ENCODE measurements at places on chromosomes 3 and 15. TPM values are rescaled to one million over a fixed set of nuclear protein-coding genes. Genes with fewer than 3 reads are reported as not detected.

The CILP gene
- total RNA-seq: 68.9 TPM

The COL6A6 gene
- total RNA-seq: 0.17 TPM

The FEZF2 gene
- not detected for total RNA-seq

The ARIH2 gene
- 78.9 TPM for total RNA-seq

The CCR8 gene
- not detected for total RNA-seq

The FSD2 gene
- not detected for total RNA-seq

The CFAP100 gene
- not detected for total RNA-seq

The STRIT1 gene
- not detected for total RNA-seq

The LEKR1 gene
- total RNA-seq: 0.11 TPM

The NUTM1 gene
- not detected for total RNA-seq

DNA sequence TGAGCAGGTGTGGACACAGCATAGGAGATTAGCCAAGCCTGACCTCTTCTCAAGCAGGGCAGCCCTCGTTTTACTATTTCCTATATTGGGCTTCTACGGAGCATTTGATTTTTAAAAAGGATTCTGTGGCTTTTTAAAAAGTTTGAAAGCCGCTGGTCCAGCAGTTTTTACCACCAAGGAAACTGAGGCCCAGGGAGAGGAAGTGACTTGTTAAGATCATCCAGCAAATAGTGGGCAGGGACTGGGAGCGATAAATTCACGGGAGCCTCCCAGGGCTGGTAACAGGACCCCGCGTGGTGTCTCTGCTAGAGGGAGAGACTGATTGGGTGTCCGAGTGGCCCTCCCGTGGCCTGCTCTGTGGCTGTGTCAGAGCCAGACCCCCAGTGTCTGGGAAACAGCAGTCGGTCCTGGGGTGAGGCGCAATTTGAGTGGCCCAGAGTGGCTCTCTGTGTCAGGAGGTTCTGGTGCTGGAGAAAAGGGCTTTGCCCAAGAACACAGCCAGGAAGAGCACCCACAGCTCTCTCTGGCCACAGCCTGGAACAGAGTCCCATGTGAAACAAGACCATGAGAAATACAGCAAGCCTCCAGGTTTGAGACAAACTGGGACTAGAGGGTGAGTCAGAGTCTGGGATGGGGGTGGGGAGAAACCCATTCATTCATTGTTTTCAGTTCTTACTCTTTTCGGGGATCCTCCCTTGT is 4.2 kb downstream of the FURIN start:
- H3K27me3 ChIP-seq: no peaks in the 10 kb centered on the region
- no peak for DNase-seq
- peak overlapping the region; percentile 83 for H3K4me3 ChIP-seq
- H3K36me3 ChIP-seq: peaks cover 26% of the 10 kb centered on the region
- H3K4me1 ChIP-seq: peaks cover 50% of the 10 kb centered on the region

DNA sequence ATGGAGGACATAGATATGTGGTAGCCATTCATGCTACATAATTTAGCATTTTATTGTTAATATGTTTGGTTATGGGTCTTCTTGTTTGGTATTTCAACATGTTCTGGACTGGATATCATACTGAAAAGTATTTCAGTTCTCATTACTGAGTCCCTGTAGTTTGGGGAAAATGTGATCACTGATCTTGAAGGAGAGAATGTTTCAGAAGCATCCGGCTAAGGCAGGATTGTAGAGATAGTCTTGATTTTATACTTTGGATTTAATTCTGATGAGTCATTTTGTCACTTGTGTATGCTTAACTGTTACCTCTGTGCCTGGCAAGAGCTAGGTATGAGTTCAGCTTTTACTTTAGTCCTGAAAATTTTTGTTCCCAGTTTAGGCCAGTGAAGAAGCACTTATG is 7.1 kb downstream of the CHD2 start:
- H3K4me1 ChIP-seq: peaks cover 68% of the 10 kb centered on the region
- H3K27me3 ChIP-seq: no peaks in the 10 kb centered on the region

GRCh38 chr3:177764377-177764912 is 567.2 kb upstream of the TBL1XR1 start:
- H3K4me3 ChIP-seq: no peak overlapping the region
- no peaks in the 10 kb centered on the region for H3K27me3 ChIP-seq
- H3K27ac ChIP-seq: peak overlapping the region; percentile 50

- H3K36me3 ChIP-seq: no peaks in the 10 kb centered on the region
- DNase-seq: no peak
- H3K27ac ChIP-seq: peak overlapping the region; percentile 60
- H3K4me3 ChIP-seq: no peak overlapping the region
These were observed 45.0 kb downstream of the PDHB start for GRCh38 chr3:58388550-58389091.

- H3K27ac ChIP-seq: peak overlapping the region; percentile 54
- DNase-seq: no peak
- H3K4me3 ChIP-seq: no peak overlapping the region
- H3K36me3 ChIP-seq: no peaks in the 10 kb centered on the region
These were observed 54.8 kb downstream of the ARHGEF26 start for GRCh38 chr3:154176036-154176435.

DNA sequence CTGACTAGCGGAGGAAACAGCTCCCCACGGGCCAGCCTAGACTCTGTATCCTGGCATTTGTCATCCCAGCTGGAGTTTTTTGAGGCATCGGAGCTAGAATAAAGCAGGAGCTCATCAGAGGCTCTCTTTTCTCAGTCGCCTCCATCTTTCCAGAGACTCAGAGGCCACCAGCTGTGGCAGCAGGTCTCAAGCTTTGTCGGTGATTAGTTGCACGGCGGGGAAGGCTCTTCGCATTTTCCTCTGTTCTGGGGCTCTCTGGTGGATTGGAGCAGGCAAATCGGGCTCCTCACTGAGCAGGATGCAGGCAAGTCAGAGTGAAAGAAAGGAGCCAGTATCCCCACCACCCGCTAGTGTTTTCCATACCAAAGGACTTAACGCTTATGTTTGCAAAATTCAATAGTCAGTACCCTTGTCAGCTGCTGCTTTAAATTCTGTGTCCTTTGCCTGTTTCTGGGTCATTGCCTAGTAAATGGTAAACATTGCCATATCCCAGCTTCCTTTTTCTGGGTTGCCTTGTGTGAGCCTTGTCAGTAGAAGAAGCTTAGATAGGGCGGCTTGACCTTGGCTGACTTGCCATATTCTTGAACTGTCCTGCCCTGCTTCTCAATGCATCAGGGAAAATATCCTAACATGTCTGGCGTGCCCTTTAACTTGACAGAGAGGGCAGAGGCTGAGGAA is 127.1 kb downstream of the PTPRG start:
- H3K27me3 ChIP-seq: no peaks in the 10 kb centered on the region
- no peaks in the 10 kb centered on the region for H3K4me1 ChIP-seq
- DNase-seq: no peak
- no peak overlapping the region for H3K4me3 ChIP-seq

GRCh38 chr15:79339588-79340314 is 28.8 kb downstream of the TMED3 start:
- no peak overlapping the region for H3K4me3 ChIP-seq
- no peak overlapping the region for H3K27ac ChIP-seq
- no peak for DNase-seq
- no peaks in the 10 kb centered on the region for H3K36me3 ChIP-seq
- H3K4me1 ChIP-seq: no peaks in the 10 kb centered on the region

DNA sequence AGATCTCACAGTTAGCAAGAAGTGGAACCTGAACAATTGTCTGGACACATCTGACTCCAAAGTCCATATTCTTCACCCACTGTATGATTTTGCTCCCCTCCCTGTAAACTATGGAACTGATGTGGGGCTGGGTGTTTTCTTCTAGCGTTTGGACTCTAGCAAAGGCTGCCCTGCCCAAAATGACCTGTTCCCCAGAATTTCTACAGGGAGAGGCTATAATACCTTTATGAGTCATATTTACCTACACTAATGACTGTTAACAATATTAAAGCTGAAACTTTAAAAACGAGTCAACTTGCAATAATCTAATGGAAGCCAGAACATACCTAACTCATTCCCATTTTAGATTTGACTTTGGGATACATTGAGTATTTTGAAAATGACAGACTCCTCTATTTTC is 531.2 kb upstream of the CFAP20DC start:
- DNase-seq: no peak
- no peak overlapping the region for H3K4me3 ChIP-seq
- no peaks in the 10 kb centered on the region for H3K36me3 ChIP-seq
- no peak overlapping the region for H3K27ac ChIP-seq
- H3K27me3 ChIP-seq: no peaks in the 10 kb centered on the region
- no peaks in the 10 kb centered on the region for H3K4me1 ChIP-seq

DNA sequence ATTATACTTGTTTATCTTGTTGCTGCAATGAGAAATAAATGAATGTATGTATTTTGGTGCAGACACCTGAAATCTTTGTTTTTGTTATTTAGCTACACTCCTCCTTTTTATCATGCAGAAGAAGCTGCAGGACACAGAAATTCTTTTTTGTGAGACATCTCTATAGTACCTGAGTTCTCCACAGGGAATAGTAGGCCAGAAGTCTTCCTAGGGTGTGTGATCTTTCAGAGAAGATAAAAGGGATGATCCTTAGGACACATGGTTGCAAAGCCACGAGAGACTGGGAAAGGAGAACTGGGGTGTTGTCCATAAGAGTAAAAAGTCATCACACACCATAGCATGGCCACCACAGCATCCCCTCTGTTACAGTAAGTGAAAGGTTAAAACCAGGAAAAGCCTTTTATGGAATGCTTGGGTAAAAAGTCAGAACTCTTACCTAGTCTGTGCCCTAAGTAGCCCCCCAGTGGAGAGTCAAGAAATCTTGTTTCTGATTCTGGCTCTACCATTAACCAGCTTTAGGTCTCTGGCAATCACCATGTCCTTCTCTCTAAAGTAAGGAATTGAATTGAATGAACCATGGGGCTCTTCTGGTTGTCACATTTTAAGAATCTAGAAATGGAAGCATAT is 31.9 kb upstream of the ADGRG7 start:
- H3K4me3 ChIP-seq: no peak overlapping the region
- H3K27me3 ChIP-seq: no peaks in the 10 kb centered on the region
- no peak overlapping the region for H3K27ac ChIP-seq
- H3K4me1 ChIP-seq: no peaks in the 10 kb centered on the region

GRCh38 chr3:53956586-53956985 is 64.9 kb upstream of the SELENOK start:
- no peak for DNase-seq
- H3K4me3 ChIP-seq: no peak overlapping the region
- no peaks in the 10 kb centered on the region for H3K27me3 ChIP-seq

DNA sequence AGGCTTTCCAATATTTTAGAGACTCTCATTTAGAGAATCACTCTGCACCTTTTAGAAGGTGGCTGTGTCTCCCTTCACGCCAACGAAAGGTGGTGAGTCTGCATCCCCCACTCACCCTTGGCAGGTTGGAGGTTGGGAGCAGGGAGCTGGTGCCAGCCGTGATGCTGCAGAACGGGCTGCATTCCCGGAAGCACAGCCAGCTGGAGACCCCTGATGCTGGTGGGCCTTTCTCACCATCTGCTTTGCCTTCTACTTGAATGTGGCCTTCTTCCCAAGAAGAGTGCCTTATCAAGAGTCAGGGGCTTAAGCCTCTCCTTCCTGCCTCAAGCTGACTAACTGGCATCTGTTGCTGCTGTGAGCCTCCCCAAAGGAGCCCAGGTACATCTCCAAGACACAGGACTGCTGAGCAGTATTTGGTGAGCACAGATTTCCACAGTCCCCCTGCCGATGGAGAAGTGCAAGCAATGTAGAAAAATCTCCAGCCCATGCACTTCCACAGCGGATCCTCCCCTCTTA is 17.7 kb upstream of the HEG1 start:
- H3K36me3 ChIP-seq: no peaks in the 10 kb centered on the region
- no peaks in the 10 kb centered on the region for H3K27me3 ChIP-seq
- H3K4me3 ChIP-seq: no peak overlapping the region
- no peak for DNase-seq
- H3K4me1 ChIP-seq: peaks cover 4% of the 10 kb centered on the region

GRCh38 chr3:30607032-30607833 is 832 bp downstream of the TGFBR2 start:
- peak overlapping the region; percentile 91 for H3K27ac ChIP-seq
- peak overlapping the region; percentile 94 for H3K4me3 ChIP-seq
- H3K4me1 ChIP-seq: peaks cover 61% of the 10 kb centered on the region

GRCh38 chr3:98645039-98645438 is 51.6 kb upstream of the CPOX start:
- H3K27me3 ChIP-seq: no peaks in the 10 kb centered on the region
- no peak for DNase-seq
- H3K27ac ChIP-seq: no peak overlapping the region
- H3K4me3 ChIP-seq: no peak overlapping the region

GRCh38 chr3:98114264-98114663 is 16.3 kb upstream of the OR5H1 start:
- no peaks in the 10 kb centered on the region for H3K27me3 ChIP-seq
- no peaks in the 10 kb centered on the region for H3K36me3 ChIP-seq
- no peak overlapping the region for H3K27ac ChIP-seq
- no peaks in the 10 kb centered on the region for H3K4me1 ChIP-seq
- no peak for DNase-seq
- no peak overlapping the region for H3K4me3 ChIP-seq

GRCh38 chr15:95266451-95267061 is 1035.2 kb downstream of the MCTP2 start:
- H3K27ac ChIP-seq: peak overlapping the region; percentile 68
- peaks cover 49% of the 10 kb centered on the region for H3K4me1 ChIP-seq
- H3K27me3 ChIP-seq: no peaks in the 10 kb centered on the region
- H3K4me3 ChIP-seq: no peak overlapping the region

- no peak for DNase-seq
- H3K27me3 ChIP-seq: no peaks in the 10 kb centered on the region
- H3K4me3 ChIP-seq: peak overlapping the region; percentile 39
- H3K27ac ChIP-seq: peak overlapping the region; percentile 81
- H3K36me3 ChIP-seq: no peaks in the 10 kb centered on the region
These were observed 255.3 kb upstream of the IL12A start for GRCh38 chr3:159733194-159733860.

DNA sequence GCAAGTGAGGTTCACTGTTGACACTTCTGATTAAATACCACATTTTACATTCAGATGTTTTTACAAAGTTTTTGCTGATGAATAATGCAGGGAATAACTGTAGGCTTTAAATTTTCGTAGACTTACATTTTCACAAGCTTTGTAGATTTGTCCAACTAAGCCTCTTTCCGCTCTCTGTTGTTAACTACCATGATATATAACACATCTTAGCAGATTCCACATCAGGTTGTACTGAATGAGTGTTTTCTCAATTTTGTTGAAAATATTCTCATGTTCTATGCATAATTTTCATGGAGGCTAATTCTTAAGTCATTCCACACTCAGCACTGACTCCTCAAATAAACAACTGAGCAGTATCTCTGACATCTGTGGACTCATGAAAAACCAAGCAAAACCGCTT is 168.3 kb downstream of the RSRC1 start:
- peaks cover 3% of the 10 kb centered on the region for H3K36me3 ChIP-seq
- no peak overlapping the region for H3K27ac ChIP-seq
- no peaks in the 10 kb centered on the region for H3K4me1 ChIP-seq
- no peak for DNase-seq
- no peaks in the 10 kb centered on the region for H3K27me3 ChIP-seq

DNA sequence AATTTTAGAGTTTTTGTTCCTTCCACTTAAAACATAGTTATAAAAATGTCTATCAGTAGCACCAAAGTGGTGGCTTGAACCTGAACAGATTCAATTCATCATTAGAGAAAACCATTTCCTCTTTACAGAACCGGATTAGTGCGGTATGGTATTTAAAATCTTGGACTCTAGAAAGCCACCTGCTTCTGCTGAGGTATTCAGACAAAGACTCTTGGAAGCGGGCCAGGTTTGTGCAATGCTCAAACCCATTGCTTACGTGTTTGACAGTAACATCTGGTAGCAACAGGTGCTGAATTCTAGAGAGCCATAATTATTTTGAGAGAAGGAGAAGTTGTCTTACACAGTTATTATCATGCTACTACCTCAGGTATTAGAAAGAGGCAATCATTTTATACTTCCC is 290.5 kb downstream of the NAALADL2 start:
- no peak overlapping the region for H3K27ac ChIP-seq
- no peaks in the 10 kb centered on the region for H3K36me3 ChIP-seq
- H3K27me3 ChIP-seq: no peaks in the 10 kb centered on the region
